NCI-H2029 (cell line): ENCODE measurements at places on chromosomes 5 and 9.

DNA sequence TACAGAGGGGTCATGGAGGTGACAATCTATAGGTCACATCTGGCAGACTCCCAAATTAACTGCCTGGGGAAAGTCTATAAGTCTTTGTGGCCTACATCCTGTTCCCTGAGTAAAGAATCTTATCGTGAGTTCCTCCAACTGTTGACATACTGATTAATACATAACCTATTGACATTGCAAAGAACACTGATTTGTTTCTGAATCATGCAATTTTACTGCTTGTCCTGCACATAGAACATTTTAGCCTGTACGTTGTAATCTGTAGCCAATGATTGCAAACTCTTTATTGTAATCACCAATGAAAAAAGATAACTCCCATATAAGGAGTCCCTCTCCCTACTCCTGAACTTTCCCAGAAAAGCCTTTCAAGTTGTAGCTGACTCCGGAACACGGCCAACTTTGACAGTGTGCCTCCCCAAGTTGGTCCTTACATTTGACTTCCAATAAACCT lies 18.8 kb upstream of the OR2K2 start:
- DNase-seq = no peak

- no peak for DNase-seq
Measured at GRCh38 chr5:95241161-95241560, 43.7 kb downstream of the MCTP1 start.

- no peak for DNase-seq
Measured at GRCh38 chr9:2876726-2877125, 32.8 kb upstream of the PUM3 start.

DNA sequence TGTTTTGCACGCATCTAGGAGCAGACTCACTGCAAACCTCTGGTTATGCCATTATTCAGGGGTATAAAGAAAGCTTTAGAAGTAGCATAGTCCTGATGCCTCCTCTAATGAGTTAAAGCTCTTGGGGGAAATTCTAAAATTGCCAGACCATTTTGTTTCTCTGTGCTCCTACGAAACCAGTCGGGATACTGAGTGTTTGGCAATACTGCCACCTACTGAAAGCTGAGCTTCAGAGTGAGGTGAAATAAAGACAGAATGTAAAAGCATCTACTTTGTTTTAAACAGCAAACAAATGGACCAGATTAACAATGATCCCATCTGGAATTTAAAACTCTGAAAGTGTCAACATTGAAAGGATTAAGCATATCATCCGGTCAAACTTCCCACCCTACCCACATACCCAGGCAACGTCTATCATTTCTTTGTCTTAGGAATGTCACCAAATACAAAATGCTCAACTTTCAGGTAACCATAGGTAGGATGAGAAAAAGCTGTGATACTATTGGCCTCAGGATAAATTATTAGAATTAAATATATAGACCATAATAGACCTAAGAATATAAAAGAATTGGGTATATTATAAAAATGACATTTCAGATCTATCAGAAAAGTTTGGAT lies 77.8 kb upstream of the SHISAL2B start:
- DNase-seq = peak; percentile 61

GRCh38 chr5:123858938-123859337 lies 347.0 kb downstream of the CSNK1G3 start:
- DNase-seq = no peak

- DNase-seq = no peak
Measured at GRCh38 chr5:132177691-132178149, 49.9 kb downstream of the P4HA2 start.

DNA sequence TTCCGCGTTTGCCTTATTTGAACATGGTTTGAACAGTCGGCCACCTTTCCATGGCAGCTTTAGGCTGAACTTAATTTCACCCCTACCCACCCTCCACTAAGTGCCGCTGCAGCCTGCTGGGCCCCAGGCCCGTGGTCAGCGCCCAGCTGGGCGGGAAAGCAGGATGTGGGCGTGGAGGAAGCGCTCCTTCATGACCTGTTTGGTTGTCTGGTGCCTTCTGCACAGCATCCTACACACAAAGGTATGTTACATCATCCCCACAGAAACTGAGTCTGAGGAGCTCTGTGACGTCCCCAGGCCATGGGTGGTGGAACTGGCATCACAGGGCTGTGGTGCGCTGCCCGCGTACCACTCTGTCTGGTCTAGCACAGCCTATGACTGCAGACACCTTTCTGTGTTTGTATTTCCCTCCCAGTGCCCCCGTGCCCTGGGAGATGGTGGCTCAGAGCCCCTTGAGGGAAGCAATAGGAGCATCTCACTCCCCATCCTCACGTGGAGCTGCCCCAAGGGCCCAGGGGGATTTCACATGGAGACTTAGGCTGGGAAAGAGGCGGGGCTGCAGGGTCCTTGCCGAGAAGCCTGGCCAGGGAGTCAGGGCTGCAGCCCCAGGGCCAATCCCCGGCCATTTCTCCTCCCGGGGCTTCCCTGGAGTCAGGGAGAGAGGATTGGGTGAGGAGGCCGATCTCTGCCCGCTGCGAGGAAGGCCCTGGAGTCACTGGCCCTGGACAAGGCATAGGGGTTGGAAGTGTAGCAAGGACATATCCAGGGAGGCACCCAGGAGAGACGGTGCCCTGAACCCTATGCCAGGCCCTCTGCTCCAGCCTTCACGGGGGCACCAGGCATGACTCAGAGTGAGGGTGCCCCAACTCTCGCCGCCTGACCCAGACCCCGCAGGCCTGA lies 37.5 kb upstream of the SUSD3 start:
- no peak for DNase-seq

DNA sequence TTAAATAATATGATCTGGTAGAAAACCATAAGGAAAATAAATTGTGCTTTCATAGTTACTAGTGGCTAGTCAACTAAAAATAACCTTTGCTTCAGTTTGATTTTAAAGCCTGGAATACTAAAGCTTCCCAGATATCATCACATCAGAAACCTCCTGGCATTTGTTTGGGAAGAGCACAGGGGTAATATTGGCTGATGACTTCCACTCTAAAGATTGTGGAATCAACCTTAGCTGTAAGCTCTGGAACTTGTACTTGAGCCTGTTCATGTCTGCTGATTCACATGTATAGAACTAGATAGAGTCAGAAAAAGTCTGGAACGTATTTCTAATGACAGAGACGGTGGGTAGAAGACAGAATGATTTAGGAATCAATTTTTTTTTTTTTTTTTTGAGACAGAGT lies 345.0 kb downstream of the CWC27 start:
- no peak for DNase-seq

- DNase-seq = no peak
Measured at GRCh38 chr9:134243778-134244467, 79.6 kb upstream of the RNU6ATAC start.

GRCh38 chr5:118647587-118647986 lies 340.8 kb downstream of the DTWD2 start:
- no peak for DNase-seq

DNA sequence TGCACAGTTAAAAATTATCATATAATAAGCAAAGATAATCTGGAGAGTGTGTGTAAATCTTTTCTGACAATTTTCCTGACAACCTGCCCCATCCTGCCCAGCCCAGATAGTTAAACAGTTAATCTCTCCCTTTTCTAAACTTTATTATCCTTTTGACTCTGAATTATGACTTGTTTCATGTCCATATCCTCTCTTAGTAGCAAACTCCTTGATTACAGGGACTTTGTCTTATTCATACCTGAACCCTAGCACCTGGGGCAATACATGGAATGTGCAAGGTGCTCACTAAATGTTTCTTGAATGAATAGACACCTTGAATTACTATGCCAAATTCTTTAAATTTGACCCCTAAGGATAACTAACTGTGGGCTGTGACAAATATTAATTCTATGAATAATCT lies 186.7 kb downstream of the FAM170A start:
- no peak for DNase-seq

GRCh38 chr5:130652176-130652575 lies 512.9 kb downstream of the HINT1 start:
- no peak for DNase-seq

GRCh38 chr5:176771102-176771845 lies 39.1 kb upstream of the UNC5A start:
- no peak for DNase-seq
